ENCODE measurements at places on chromosomes 7 and 10. TPM values are rescaled to one million over a fixed set of nuclear protein-coding genes. Genes with fewer than 3 reads are reported as not detected.

- no peak overlapping the region for H3K27ac ChIP-seq
- DNase-seq, result no peak
- H3K36me3 ChIP-seq, result no peaks in the 10 kb centered on the region
- no peak overlapping the region for H3K4me3 ChIP-seq
These were observed 141.4 kb upstream of the DGKB start for GRCh38 chr7:15043931-15044330.

DNA sequence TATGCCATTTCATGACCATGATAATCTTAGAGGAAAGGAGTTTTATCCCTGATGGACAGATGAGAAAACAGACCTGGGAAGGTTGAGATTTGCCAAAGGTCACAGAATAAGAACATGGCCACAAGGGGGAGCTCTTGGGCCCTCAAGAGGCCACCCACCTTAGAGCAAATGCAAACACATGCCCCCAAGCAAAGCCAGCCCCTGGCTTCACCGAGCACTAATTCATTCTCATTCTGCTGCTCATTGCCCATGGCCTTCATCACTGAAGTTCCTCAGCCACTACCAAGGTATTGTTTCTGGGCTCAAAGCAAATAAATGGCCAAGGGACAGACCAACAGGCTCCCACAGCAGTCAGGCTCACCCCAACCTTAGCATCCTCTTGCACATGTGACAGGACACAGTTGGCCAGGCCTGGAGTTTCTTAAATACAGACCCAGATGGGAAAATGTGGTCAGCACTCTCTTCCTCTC lies 44.2 kb downstream of the PDLIM1 start:
- H3K27ac ChIP-seq, result peak overlapping the region; percentile 52
- peak; percentile 90 for DNase-seq
- H3K4me1 ChIP-seq, result peaks cover 29% of the 10 kb centered on the region
- no peaks in the 10 kb centered on the region for H3K36me3 ChIP-seq
- H3K4me3 ChIP-seq, result no peak overlapping the region

DNA sequence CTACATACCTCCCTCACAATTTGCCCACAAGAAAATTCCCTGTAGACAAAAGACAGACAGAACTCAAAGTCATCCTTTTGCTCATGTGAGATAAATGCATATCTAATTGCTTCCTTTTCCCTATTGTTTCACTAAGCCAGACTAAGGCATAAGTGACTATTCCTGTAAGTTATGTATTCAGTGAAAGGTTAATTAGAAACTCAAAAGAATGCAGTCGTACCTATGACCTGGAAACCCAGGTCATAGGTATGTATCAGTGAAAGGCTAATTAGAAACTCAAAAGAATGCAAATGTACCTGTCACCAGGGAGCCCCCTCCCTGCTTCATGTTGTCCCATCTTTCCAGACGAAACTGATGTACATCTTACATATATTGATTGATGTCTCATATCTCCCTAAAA lies 10.3 kb upstream of the GARS1 start:
- H3K4me1 ChIP-seq, result peaks cover 1% of the 10 kb centered on the region
- H3K27ac ChIP-seq, result no peak overlapping the region
- no peak overlapping the region for H3K4me3 ChIP-seq

DNA sequence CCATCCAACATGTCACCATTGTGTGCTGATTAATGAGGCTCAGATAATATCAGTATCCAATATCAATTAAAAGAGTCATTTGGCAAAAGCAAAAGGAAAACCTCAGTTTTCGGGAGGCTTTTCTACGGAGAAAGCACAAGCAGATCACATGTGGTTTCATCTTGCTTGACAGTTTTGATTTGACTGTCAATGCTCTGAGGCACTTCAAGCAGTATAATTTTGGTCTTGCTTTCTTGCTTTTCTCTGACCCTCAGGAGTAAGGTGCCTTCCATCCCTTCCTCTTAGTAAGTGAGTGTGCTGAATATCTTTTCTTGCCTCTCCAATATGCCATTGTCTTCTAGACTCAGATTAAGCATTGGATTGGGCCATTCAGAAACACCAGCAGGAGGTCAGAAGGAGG lies 115.5 kb upstream of the CALCR start:
- H3K4me3 ChIP-seq, result no peak overlapping the region
- no peak overlapping the region for H3K27ac ChIP-seq
- no peaks in the 10 kb centered on the region for H3K36me3 ChIP-seq
- H3K4me1 ChIP-seq, result no peaks in the 10 kb centered on the region
- DNase-seq, result no peak
- no peaks in the 10 kb centered on the region for H3K27me3 ChIP-seq

GRCh38 chr10:75250934-75251333 lies 15.2 kb upstream of the COMTD1 start:
- no peak overlapping the region for H3K4me3 ChIP-seq
- DNase-seq, result no peak
- no peaks in the 10 kb centered on the region for H3K36me3 ChIP-seq
- H3K27me3 ChIP-seq, result no peaks in the 10 kb centered on the region
- H3K4me1 ChIP-seq, result no peaks in the 10 kb centered on the region

- DNase-seq, result no peak
- H3K27me3 ChIP-seq, result no peaks in the 10 kb centered on the region
- H3K4me1 ChIP-seq, result no peaks in the 10 kb centered on the region
- no peaks in the 10 kb centered on the region for H3K36me3 ChIP-seq
- no peak overlapping the region for H3K4me3 ChIP-seq
- H3K27ac ChIP-seq, result no peak overlapping the region
These were observed 148.1 kb downstream of the ITGA8 start for GRCh38 chr10:15571575-15571974.

- H3K36me3 ChIP-seq, result no peaks in the 10 kb centered on the region
- H3K4me3 ChIP-seq, result no peak overlapping the region
These were observed 149.2 kb upstream of the GHITM start for GRCh38 chr10:83990126-83990525.

- no peaks in the 10 kb centered on the region for H3K4me1 ChIP-seq
- no peak for DNase-seq
- no peak overlapping the region for H3K27ac ChIP-seq
These were observed 358.2 kb upstream of the NPVF start for GRCh38 chr7:25586513-25586912.

GRCh38 chr7:25382869-25383268 lies 154.6 kb upstream of the NPVF start:
- no peak overlapping the region for H3K4me3 ChIP-seq
- H3K4me1 ChIP-seq, result no peaks in the 10 kb centered on the region
- H3K36me3 ChIP-seq, result no peaks in the 10 kb centered on the region
- no peak for DNase-seq

GRCh38 chr10:33381451-33382215 lies 47.2 kb upstream of the NRP1 start:
- peaks cover 14% of the 10 kb centered on the region for H3K4me1 ChIP-seq
- no peak for DNase-seq
- H3K27me3 ChIP-seq, result peaks cover 4% of the 10 kb centered on the region
- no peak overlapping the region for H3K27ac ChIP-seq

DNA sequence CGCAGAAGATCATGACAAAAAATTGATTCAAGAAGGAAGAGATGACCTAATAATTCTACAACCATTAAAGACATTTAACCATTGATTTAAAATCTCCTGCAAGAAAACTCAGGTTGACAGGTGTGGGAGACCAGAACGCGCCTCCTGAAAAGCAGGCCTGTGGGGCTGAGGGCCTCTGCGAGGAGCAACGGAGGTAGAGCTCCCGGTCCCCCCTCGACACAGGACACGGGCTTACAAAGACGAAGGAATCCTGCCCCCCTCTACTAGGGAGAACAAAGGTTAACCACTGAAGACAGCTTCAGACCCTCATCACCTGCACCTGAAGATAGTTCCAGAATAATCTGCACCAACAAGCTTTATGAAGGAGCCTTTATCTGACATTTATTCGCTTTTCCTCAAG lies 55.9 kb upstream of the INPP5A start:
- H3K36me3 ChIP-seq, result no peaks in the 10 kb centered on the region
- no peaks in the 10 kb centered on the region for H3K4me1 ChIP-seq
- DNase-seq, result no peak
- H3K27ac ChIP-seq, result no peak overlapping the region
- H3K4me3 ChIP-seq, result no peak overlapping the region
- peaks cover 9% of the 10 kb centered on the region for H3K27me3 ChIP-seq

GRCh38 chr7:134922720-134923704 lies 63.3 kb upstream of the AGBL3 start:
- no peak overlapping the region for H3K4me3 ChIP-seq
- no peaks in the 10 kb centered on the region for H3K27me3 ChIP-seq
- peaks cover 13% of the 10 kb centered on the region for H3K4me1 ChIP-seq
- H3K27ac ChIP-seq, result no peak overlapping the region

DNA sequence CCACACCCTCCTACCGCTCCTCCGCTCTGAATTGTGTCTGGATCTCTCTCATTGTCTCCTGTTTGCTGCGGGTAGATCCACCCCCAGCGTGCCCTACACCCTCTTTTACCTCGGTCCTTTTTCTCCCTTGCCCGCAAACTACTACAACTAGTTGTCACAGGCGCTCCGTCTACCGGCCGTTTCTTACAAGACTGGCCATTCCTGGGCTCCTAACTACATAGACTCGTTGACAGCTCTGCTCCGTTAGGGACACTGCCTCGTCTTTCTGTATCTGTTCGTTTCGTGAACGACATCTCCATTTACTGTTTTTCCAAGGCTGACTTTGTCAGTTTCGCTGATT lies 786 bp downstream of the TAF3 start:
- peaks cover 9% of the 10 kb centered on the region for H3K36me3 ChIP-seq
- peaks cover 14% of the 10 kb centered on the region for H3K27me3 ChIP-seq
- H3K27ac ChIP-seq, result peak overlapping the region; percentile 88
- H3K4me3 ChIP-seq, result peak overlapping the region; percentile 97

DNA sequence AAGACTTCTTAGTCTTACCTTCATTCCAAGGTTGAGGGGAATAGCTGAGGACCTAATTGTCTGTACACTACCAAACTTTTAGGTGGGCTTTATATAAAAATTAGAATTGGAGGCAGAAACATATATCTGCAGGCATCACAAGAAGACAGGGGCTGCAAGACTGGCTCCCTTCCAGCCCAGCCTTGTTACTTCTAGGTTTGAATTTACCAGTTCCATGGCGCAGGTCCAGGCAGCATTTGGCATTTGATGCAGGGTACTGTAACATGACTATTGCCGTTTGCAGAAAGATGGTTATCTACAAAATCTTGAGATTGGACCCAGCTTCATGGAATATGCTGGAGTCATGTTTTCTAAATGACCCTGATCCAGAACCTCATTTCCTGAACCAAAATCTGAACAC lies 105.4 kb upstream of the RHOBTB1 start:
- H3K36me3 ChIP-seq, result no peaks in the 10 kb centered on the region
- H3K27me3 ChIP-seq, result no peaks in the 10 kb centered on the region
- H3K4me3 ChIP-seq, result no peak overlapping the region
- no peak for DNase-seq

GRCh38 chr7:149823191-149823630 lies 15.0 kb upstream of the ZNF862 start:
- H3K36me3 ChIP-seq, result no peaks in the 10 kb centered on the region
- DNase-seq, result no peak
- H3K27ac ChIP-seq, result no peak overlapping the region
- no peak overlapping the region for H3K4me3 ChIP-seq
- no peaks in the 10 kb centered on the region for H3K27me3 ChIP-seq

GRCh38 chr7:87574630-87575029 lies 26.1 kb downstream of the ABCB1 start:
- DNase-seq, result no peak
- H3K27me3 ChIP-seq, result no peaks in the 10 kb centered on the region
- H3K27ac ChIP-seq, result no peak overlapping the region
- no peaks in the 10 kb centered on the region for H3K36me3 ChIP-seq
- H3K4me3 ChIP-seq, result no peak overlapping the region

- H3K27me3 ChIP-seq, result no peaks in the 10 kb centered on the region
- peaks cover 12% of the 10 kb centered on the region for H3K4me1 ChIP-seq
- DNase-seq, result no peak
- peaks cover 9% of the 10 kb centered on the region for H3K36me3 ChIP-seq
- H3K27ac ChIP-seq, result no peak overlapping the region
These were observed 181.0 kb downstream of the ELFN1 start for GRCh38 chr7:1850976-1851571.

GRCh38 chr10:109418795-109419194 lies 504.5 kb downstream of the XPNPEP1 start:
- no peaks in the 10 kb centered on the region for H3K4me1 ChIP-seq
- no peaks in the 10 kb centered on the region for H3K27me3 ChIP-seq
- H3K36me3 ChIP-seq, result no peaks in the 10 kb centered on the region

GRCh38 chr10:119404719-119405519 lies 137.6 kb downstream of the RGS10 start:
- DNase-seq, result no peak
- no peak overlapping the region for H3K4me3 ChIP-seq
- no peaks in the 10 kb centered on the region for H3K27me3 ChIP-seq
- no peak overlapping the region for H3K27ac ChIP-seq
- H3K4me1 ChIP-seq, result peaks cover 2% of the 10 kb centered on the region

- H3K27me3 ChIP-seq, result peaks cover 21% of the 10 kb centered on the region
- DNase-seq, result no peak
- no peaks in the 10 kb centered on the region for H3K36me3 ChIP-seq
- H3K4me1 ChIP-seq, result peaks cover 22% of the 10 kb centered on the region
These were observed 13.0 kb downstream of the PALD1 start for GRCh38 chr10:70491614-70492013.

GRCh38 chr10:29862923-29863614 lies 196.3 kb downstream of the JCAD start:
- H3K27me3 ChIP-seq, result peaks cover 6% of the 10 kb centered on the region
- H3K36me3 ChIP-seq, result no peaks in the 10 kb centered on the region
- H3K4me3 ChIP-seq, result no peak overlapping the region
- DNase-seq, result no peak
- H3K27ac ChIP-seq, result no peak overlapping the region

DNA sequence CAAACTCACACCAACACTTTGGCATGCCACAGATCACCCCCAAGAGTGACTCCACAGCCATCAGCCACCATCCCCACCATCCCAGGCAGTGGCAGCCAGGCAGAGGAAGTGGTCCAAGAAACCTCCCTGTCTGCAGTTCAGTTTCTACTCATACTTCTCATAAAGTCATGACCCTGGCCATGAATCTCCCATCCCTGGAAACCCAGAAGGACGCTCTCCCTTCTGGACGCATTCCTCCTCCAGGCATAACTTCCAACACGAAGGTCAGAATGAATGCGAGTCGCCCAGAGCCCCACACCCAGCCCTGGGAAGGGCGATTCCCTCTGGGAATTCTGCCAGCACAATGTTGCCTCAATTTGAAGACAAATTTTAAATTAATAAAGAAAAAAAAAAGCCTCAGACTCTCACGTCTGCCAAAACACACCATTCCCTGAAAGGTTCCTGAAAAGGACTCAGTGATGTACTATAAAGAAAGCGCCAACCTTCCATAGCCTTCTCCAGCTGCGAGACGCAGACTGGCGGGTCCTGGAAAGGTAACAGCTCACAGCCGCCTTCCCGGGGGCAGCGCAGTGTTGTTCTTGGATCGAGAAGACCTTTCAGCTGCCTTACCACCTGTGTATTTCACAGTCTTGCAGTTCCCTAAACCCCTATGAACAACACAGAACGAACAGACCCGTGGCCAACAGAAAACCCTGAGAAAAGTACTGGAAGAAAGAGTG lies 307.6 kb downstream of the FRMD4A start:
- H3K27me3 ChIP-seq, result peaks cover 32% of the 10 kb centered on the region
- H3K4me1 ChIP-seq, result no peaks in the 10 kb centered on the region
- H3K4me3 ChIP-seq, result no peak overlapping the region
- H3K36me3 ChIP-seq, result no peaks in the 10 kb centered on the region
- no peak overlapping the region for H3K27ac ChIP-seq
- no peak for DNase-seq

GPR26 gene
- total RNA-seq, result not detected

MKX gene
- total RNA-seq, result not detected

OR2A1 gene
- not detected for total RNA-seq

Measured in activated CD4-positive, alpha-beta T cell treated with anti-CD3 and anti-CD28 coated beads, Interleukin-2, amount 10 ng/mL, durations not matched to agents 24 days and 14 days (primary cell).